HCT116 (cell line): ENCODE measurements at places on chromosomes 7 and 10. TPM values are rescaled to one million over a fixed set of nuclear protein-coding genes. Genes with fewer than 3 reads are reported as not detected.

The FAM25A gene
- total RNA-seq: 2.7 TPM

The SUMF2 gene
- 173 TPM for total RNA-seq

The MLXIPL gene
- total RNA-seq: 79.4 TPM

The VPS37D gene
- total RNA-seq: 9.5 TPM

The DKK1 gene
- total RNA-seq: 315 TPM

The CALHM1 gene
- total RNA-seq: not detected
